ENCODE measurements at places on chromosomes 5 and 9. TPM values are rescaled to one million over a fixed set of nuclear protein-coding genes. Genes with fewer than 3 reads are reported as not detected.

Gene TXNDC8
- not detected for total RNA-seq

GRCh38 chr5:154077696-154078095 lies 38.9 kb downstream of the MFAP3 start:
- peaks cover 3% of the 10 kb centered on the region for H3K4me1 ChIP-seq
- H3K4me3 ChIP-seq = no peak overlapping the region
- no peak overlapping the region for H3K27ac ChIP-seq
- no peaks in the 10 kb centered on the region for H3K36me3 ChIP-seq
- no peaks in the 10 kb centered on the region for H3K27me3 ChIP-seq
- no peak for DNase-seq

Gene JAKMIP2
- 31.4 TPM for total RNA-seq

Gene FAM151B
- 9.3 TPM for total RNA-seq

Gene TMEM167A
- total RNA-seq = 137 TPM

Gene PCDHA12
- total RNA-seq = 2.5 TPM

DNA sequence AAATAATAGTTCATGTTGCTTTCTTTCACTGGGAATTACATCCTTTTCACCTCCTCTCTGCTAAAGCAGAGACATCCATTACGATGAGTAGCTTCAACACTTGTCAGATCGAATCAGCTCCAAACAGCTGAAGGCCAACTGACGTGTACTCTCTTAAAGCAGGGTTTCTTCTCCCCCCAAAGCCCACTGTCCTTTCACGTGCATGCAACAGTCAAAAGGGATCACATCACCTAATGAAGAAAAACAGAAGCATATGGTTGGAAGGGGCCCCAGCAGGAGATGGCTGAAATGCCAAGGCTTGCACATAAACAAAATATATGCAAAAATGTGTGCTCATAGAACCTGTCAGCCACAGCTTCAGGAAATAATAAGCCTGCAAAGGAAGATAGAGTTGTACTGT lies 421.6 kb downstream of the ANXA1 start:
- H3K4me3 ChIP-seq = no peak overlapping the region
- no peaks in the 10 kb centered on the region for H3K4me1 ChIP-seq
- no peaks in the 10 kb centered on the region for H3K27me3 ChIP-seq
- no peaks in the 10 kb centered on the region for H3K36me3 ChIP-seq

DNA sequence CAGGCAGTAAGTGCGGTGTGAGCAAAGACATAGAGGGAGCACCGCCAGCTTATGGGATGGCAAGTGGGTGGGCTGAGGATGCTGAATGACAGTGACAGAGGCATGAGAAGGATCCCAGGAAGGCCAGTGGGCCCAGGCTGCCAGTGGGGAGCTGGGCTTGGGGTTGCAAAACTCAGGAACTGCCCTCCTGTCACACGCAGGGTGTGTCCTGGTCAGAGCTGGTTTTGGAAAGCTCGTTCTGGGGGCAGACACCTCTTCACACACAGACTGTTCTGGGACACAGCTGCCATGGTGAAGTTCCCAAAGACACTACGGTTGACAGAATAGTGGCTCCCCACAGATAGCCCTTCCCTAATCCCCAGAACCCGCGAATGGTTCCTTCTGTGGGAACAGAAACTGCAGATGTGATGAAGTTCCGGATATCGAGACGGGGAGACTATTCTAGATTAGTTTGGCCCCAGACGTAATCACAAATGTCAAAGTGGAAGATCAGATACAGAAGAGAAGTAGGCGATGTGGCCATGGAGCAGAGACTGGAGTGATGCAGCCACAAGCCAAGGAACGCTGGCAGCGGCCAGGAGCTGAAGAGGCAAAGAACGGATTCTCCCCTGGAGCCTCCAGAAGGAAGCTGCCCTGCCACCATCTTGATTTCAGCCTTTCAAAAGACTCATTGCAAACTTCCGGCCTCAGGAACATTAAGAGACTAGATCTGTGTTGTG lies 159.0 kb downstream of the COL23A1 start:
- H3K4me1 ChIP-seq = peaks cover 52% of the 10 kb centered on the region
- no peaks in the 10 kb centered on the region for H3K36me3 ChIP-seq
- H3K4me3 ChIP-seq = no peak overlapping the region
- no peak overlapping the region for H3K27ac ChIP-seq
- no peaks in the 10 kb centered on the region for H3K27me3 ChIP-seq
- DNase-seq = no peak

DNA sequence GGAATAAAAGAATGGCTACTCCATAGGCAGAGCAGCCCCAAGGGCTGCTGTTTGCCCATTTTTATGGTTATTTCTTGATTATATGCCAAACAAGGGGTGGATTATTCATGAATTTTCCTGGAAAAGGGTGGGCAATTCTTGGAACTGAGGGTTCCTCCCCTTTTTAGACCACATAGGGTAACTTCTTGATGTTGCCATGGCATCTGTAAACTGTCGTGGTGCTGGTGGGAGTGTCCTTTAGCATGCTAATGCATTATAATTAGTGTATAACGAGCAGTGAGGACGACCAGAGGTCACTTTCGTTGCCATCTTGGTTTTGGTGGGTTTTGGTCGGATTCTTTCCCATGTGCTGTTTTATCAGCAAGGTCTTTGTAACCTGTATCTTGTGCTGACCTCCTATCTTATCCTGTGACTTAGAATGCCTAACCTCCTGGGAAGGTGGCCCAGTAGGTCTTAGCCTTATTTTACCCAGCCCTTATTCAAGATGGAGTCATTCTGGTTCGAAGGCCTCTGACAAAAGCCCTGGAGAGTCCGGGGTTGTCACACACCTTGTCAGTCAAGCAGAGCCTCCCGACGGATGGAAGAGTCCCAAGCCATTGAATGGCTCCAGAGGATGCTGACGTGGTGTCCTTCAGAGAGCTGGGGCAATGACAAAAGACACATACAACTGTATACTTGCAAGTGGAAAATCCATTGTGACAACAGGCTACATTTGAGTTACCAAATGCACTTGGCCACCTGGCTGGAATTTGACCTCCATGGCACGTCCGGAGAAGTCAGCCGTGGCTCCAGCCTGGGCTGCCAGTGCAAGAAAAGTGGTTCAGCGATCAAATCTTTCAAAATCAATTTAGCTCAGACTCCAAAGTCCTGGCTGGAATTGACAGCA lies 67.1 kb upstream of the CLINT1 start:
- no peaks in the 10 kb centered on the region for H3K27me3 ChIP-seq
- no peak overlapping the region for H3K4me3 ChIP-seq
- no peak overlapping the region for H3K27ac ChIP-seq
- no peaks in the 10 kb centered on the region for H3K4me1 ChIP-seq

Gene CCNJL
- total RNA-seq = 2.1 TPM

- H3K27me3 ChIP-seq = no peaks in the 10 kb centered on the region
- H3K4me3 ChIP-seq = no peak overlapping the region
- no peaks in the 10 kb centered on the region for H3K36me3 ChIP-seq
- H3K27ac ChIP-seq = no peak overlapping the region
- no peak for DNase-seq
Measured at GRCh38 chr5:33160871-33161270, 279.9 kb upstream of the TARS1 start.

DNA sequence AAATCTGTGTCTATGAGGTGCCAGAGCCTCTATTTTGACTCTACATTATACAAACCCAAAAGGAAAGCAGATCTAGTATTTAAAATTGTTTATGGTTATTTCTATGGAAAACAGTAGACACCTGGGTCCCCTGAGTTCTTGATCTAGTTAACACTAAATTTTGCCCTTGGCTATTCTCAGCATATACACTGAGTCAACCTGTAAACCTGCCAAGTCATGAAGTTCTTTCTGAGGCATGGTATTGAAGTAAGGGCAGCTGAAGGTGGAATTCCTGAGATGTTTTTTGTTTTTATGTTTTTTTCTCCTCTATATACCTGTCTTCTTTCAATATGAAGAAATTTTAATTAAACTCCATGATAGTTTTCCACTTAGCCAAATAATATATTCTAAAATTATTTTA lies 120.2 kb downstream of the PDE4D start:
- no peak for DNase-seq
- H3K36me3 ChIP-seq = no peaks in the 10 kb centered on the region
- H3K4me1 ChIP-seq = peaks cover 3% of the 10 kb centered on the region
- no peak overlapping the region for H3K27ac ChIP-seq

DNA sequence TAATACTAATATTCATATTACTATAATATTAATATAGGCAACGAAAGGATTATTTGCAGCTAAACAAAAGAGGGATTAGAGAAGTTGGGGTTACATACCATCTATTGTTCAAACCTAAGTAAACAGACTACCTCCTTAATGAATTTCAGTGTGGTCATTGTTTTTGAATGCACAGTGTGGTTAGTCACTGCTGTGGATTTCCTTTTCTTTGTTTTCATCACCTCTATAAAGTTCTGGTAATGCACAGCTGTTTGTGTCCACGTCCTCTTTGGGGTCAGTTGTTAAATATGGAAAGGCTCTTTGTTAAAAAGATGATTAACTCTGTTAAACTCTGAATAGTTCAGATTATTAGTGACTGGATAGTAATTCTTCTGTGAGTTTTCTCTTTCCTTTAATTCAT lies 233.6 kb downstream of the MAST4 start:
- no peak overlapping the region for H3K27ac ChIP-seq
- no peaks in the 10 kb centered on the region for H3K36me3 ChIP-seq
- no peak overlapping the region for H3K4me3 ChIP-seq
- peaks cover 7% of the 10 kb centered on the region for H3K27me3 ChIP-seq
- DNase-seq = no peak
- peaks cover 5% of the 10 kb centered on the region for H3K4me1 ChIP-seq

All from spinal cord (tissue), 10 donors.